NCI-H1694 treated with DMSO at 0.1 percent for 48 hours (cell line): ENCODE measurements at places on chromosomes 12 and 14.

- DNase-seq, result no peak
Measured at GRCh38 chr12:64918801-64919200, 94.4 kb downstream of the TBC1D30 start.

GRCh38 chr14:22887260-22887989, 4.4 kb downstream of the REM2 start:
- no peak for DNase-seq

- no peak for DNase-seq
Measured at GRCh38 chr12:87952850-87953249, 76.4 kb downstream of the C12orf50 start.

DNA sequence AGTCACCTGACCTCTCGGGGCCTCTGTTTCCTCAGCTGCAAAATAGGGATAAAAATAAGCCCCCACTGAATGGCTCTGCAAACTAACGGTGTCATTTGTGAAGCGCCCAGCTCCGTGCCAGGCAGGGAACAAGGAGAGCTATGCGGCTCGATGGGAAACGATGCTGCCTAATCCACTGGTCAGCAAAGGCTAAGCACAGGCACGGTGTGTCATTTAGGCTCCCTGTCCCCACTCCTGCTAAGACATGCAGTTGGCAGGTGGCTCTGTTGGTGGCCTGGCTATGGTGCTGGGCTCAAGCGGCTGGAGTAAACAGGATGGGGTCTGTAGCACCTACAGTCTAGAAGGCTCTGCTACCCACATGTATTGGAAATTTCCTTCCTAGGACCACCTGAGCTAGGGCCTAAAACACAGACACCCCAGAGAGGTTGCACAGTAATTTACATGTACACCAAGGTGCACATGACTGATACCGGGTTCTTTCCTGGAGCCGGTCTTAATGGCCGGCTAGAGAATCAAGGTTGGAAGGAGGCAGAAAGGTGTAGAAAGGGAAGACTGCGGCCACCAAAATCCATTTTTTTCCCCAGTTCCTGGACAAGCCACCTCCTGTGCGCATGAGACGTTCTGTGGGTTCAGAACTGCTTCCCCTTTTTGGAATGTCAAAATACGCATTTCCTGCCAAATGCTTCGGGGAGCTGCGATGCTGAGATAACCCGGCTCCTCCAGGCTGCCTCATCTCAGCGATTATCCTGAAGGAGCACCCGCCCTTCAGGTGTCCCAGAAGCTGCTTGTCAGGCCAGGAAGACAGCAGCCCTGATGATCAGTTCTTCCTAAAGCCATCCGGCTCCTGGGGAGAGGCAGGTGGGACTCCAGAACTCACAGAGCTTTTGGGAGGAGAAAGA, 1.0 kb downstream of the CACNA2D4 start:
- DNase-seq, result no peak
